ENCODE measurements at places on chromosomes 11 and 22. TPM values are rescaled to one million over a fixed set of nuclear protein-coding genes. Genes with fewer than 3 reads are reported as not detected.

Gene IL17RA
- total RNA-seq, result 7.5 TPM

- DNase-seq, result no peak
Measured at GRCh38 chr11:79047321-79047720, 393.5 kb downstream of the TENM4 start.

Gene MPEG1
- total RNA-seq, result 13.8 TPM

DNA sequence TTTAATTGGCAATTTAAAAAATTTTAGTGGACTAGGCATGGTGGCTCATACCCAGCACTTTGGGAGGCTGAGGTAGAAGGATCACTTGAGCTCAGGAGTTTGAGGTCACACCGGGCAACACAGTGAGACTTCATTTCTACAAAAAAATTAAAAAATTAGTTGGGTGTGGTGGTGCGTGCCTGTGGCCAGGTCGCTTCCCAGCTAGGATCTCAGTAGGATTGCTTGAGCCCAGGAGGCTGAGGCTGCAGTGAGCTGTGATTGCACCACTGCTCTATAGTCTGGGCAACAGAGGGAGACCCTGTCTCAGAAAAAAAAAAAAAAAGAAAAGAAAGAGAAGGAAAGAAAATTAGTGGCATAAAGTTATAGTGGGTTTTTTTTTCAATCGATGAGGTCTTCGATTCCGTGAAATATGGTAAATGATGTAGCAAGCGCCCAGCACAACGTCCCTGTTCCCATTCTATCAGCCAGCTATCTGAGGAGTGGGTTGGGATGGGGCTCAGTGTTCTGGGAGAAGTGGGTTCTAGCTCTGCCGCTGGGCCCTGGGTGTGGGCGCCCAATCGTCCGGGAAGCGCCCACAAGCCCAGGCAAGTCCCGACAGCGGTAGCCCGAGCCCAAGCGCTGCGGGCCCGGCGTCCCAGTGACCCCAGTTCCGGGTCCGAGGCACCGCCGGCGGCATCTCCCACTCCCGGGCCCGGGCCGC lies 1.4 kb downstream of the FOSL1 start:
- DNase-seq, result no peak

DNA sequence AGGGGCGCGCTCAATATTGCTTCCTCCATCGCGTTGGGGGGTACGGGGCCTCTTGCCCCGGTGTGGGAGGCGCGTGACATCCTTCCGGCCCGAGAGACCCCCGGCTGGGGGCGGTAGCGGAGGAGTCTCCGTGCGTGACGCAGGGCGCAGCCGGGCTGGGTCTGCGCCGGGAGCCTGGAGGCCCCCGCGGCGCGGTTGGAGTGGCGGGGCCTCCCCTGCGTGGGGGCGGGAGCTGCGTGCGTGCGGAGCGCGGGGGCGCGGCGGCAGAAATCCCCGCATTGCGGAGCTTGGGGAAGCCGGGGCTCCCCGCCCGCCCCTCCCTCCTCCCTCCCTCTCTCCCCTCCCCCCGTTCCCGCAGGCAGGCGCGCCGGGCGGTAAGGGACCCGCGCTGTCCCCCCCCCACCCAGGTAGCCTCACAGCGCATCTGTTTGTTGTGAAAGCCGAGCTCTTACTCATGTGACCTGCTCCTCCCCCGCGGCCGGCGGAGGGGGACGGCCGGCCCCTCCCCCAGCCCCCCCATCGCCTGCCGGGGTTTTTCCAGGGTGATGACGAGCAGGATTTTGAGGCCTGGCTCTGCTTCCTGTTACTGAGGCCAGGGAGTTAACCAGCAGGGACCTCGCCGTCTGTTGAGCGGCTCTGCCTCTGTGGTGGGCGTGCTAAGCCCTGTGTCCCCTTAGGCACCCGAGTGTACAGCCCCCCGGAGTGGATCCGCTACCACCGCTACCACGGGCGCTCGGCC lies 1.6 kb downstream of the PIM3 start:
- peak; percentile 91 for DNase-seq

Gene USH1C
- 0.78 TPM for total RNA-seq

Gene TEX12
- total RNA-seq, result not detected

GRCh38 chr11:7892059-7892699 lies 38.9 kb downstream of the OR10A6 start:
- DNase-seq, result no peak

DNA sequence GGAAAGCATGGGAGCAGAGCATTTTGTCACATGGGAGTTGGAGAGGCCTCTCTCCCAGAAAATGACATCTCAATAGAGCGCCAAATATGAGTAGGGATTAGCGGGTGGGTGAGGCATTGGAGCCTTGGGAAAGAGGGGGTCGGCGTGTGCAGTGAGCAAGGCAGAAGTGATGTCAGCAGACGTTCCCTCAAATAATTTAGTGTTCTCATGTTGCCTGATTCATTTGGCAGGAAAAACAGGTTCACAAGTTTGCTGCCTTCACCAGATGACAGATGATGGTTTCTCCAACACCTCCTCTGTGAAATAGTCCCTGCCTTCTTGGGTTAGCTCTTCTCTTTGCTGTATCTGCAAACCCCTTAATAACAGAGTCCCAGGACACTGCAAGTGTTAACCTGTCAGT lies 118.5 kb upstream of the ARHGAP20 start:
- no peak for DNase-seq

Gene ANO9
- 0.08 TPM for total RNA-seq

GRCh38 chr22:22196018-22196533 lies 48.5 kb upstream of the VPREB1 start:
- DNase-seq, result no peak

Gene OR5P2
- total RNA-seq, result not detected

Gene DMC1
- total RNA-seq, result 0.56 TPM

Gene SMC1B
- not detected for total RNA-seq

- DNase-seq, result no peak
Measured at GRCh38 chr22:30717952-30718351, 23.3 kb downstream of the OSBP2 start.

DNA sequence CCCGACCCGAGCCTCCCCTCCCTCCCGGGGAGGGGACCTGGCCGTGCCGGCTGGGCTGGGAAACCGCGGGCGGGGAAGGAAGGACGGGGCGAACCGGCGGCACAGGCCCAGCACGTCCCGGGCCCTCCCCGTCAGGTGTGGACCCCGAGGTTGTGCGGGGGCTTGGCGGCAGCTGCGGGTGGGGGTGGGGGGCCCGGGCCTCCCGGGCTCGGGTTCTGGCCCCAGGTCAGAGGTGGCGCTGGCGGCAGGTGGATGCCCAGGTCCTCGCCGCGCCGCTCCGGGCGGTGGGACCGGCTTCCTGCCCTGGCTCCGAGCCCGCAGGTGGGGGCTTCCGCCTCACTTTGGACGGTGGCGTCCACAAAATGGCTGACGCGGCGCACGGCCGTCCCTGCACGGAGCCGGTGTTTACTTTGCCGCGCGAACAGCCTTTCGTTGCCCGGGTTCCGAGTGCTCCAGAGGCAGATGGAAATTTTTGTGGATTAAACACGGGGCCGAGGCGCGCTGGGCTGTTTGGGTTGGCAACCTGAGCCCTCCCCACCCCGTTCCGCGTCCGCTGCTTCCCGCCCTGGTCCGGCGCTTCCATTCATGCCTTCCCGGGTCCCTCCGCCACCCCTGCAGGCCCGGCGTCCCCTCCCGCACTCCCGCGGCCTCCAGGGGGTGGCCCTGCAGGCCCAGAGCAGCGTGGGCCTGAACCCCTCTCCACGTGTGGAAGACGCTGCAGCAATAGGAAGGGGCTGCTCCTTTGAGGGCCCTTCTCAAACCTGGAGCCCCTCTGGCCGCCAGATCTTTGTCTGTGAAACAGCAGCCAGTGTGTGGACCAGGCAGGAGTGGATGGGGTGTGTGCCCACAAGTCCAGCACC lies 92.0 kb upstream of the KCNQ1OT1 start:
- peak; percentile 40 for DNase-seq

DNA sequence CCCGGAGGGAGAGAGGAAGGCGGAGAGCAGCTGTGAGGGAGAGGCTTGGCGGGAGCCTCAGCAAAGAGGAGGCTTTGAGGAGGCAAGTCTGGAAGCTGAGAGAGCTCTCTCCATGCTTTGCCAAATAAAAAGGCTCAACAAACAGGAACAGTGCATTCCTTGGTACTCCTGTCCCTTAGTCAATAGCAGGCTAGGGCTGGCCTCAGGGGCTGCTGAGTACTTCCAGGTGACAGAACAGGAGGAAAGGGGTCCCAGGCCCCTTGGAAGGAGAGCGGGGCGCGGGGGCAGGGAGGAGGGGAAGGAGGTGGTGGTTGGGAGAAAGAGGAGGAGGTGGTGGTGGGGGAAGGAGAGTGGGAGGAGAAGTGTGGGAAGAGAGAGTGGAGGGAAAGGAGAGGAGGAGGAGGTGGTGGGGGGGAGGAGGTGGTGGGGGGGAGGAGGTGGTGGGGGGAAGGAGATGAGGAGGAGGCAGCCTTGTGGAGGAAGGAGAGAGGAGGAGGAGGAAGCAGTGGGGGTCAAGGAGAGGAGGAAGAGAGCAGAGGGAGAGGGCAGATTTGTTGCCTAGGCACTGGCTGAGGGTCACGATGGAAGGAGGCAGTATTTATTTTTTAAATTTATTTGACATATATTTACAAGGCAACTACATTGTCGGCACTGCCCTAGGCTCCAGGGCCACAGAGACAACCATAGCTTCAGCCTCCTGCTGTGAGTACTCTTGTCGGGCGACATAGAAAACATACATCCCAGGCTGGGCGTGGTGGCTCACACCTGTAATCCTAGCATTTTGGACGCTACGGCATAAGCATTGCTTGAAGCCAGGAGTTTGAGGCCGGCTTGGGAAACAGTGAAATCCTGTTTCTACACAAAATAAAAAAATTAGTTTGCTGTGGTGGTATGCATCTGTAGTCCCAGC lies 74.2 kb upstream of the ZBED5 start:
- peak; percentile 73 for DNase-seq

Gene RAPSN
- 6.7 TPM for total RNA-seq

DNA sequence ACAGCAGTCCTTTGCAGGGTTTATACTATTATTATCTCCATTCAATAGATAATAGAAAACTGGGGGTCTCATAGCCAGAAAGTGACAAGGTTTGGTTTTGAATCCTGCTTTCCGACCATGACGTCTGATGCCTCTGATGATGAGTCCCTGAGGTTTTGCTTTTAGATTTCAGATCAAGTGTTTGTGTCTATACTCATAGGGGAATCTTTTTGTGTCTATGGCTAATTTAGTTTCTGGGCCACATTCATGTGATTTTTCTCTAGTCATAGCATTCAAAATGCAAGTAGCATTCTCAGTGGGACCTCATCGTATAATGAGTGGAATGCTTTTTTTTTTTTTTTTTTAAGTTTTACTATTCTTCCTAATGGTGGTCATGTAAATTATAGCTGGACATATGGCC lies 72.9 kb downstream of the TNRC6B start:
- no peak for DNase-seq

GRCh38 chr11:10979529-10979928 lies 121.7 kb upstream of the ZBED5 start:
- DNase-seq, result no peak

Gene INS
- not detected for total RNA-seq

Gene TTC12
- total RNA-seq, result 4.3 TPM

DNA sequence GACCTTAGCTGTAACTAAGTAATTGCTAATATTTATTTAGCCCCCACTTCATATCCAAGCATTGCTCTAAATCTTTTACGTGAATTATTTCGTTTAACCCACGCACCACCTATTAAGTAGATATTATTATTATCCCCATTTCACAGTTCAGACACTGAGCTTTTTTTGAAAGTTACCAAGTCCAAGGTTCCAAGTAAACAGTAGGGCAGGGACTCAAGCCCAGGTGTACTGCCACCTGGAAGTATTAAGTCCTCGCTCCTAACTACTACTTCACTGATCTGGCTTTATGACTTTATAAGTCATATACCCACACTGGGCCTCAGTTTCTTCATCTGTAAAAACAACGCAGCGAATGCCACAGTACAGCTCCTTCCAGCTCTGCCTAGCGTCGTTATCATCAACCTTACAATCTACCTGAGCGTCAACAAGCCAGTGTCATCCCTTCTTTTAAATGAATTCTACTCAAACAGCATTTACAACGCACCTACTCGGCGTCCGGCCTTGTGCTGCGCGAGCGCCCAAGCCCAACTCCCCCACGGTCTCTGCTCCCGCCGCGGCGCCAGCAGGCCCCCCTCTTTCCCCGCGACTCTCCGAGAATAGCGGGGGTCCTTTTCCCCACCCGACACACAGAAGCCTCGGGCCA lies 624 bp downstream of the TMEM41B start:
- DNase-seq, result no peak

DNA sequence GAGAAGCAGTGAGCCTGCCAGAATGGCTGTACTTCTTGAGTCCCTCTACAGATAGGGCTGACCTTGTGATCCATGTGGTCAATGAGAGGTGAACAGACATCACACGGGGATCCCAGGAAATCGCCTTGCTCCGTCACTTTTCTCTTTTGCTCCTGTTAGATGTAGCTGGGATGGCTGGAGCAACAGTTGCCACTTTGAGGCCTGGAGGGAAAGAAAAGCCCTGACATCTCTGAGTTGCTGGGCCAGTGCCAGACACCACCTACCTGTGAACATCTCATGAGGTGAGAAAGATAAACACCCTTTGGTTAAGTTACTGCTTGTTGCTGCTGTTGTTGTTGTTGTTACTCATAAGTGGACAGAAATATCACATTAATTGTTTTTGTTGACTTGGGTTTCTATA lies 840.3 kb downstream of the TBC1D22A start:
- no peak for DNase-seq

Gene EPS8L2
- 3.2 TPM for total RNA-seq

Gene ACRV1
- not detected for total RNA-seq

Gene LINC01488
- 0.22 TPM for total RNA-seq

Gene NEFH
- total RNA-seq, result 0.16 TPM

Gene OR52E8
- total RNA-seq, result not detected

Gene OR51B4
- total RNA-seq, result not detected

DNA sequence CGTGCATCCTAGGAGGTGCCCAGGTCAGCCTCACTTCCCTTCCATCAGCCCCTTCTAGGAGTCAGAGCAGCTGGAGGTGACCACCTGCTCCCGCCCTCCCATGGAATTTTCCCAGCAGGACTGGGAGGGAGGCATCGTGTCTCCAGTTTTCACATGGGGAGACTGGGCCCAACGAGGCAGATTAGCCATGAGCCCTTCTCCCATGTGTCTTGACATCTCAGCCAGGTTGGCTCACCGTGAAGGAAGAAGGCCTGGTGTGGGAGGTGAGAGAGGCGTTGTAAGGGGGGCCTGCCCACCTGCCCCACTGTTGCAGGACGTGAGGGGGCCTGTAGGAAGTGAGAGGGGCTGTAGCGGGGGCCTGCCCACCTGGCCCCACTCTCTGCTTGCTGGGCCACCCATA lies 1521.4 kb downstream of the BRD1 start:
- DNase-seq, result no peak
